ENCODE measurements at places on chromosomes 3 and 15.

DNA sequence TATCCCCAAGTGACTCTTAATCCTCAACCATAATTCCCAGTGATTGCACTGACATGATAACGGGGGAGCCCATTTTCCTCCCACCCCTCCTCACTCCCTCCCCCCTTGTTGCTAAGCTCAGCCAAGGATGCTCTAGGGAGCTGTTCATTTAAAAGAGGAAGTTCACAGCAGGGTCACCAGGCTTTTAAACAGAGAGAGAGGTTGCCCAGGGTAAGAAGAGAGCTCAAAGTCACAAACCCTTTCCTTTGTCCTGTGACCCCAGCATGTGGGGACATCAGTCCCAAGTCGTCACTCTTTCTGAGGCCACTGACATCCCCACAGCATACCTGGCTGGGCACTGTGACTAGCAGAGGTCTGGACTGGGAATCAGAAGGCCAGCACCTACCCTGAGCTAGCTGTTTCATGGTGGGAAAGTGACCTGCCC, 144.1 kb downstream of the RORA start:
- DNase-seq, result no peak

DNA sequence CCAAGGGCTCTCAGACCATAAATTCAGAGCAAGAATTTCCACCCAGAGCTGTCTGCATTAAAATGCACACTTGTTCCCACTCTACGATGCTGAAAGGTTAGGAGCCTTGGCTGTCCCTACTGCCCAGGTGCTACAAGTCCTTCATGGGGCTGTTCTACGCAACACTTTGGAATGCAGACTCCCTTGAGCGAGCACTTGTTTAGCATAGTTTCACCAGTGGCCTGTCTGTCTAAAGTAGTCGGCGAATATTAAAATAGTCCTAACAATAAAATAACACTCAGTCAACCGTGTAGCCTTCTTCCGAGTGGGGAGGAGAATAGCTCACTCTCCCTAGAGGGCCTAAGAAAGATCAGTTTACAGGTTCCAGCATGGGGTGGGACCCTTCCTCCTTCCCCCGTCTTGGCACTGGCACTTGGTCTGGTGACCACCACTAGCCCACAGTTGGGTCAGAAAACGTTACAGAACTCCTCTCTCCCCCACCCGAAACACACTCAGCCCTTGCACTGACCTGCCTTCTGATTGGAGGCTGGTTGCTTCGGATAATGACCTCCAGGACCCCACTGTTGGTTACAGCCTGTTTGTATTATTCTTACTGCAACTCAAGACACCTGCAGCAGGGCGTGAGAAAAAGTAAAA, at the start of gene CLDN16:
CLDN16 (plus strand) TSS at position 586 of the 636 bp plus-strand sequence. CDS start 167 bp downstream, outside the sequence.
- DNase-seq, result no peak

DNA sequence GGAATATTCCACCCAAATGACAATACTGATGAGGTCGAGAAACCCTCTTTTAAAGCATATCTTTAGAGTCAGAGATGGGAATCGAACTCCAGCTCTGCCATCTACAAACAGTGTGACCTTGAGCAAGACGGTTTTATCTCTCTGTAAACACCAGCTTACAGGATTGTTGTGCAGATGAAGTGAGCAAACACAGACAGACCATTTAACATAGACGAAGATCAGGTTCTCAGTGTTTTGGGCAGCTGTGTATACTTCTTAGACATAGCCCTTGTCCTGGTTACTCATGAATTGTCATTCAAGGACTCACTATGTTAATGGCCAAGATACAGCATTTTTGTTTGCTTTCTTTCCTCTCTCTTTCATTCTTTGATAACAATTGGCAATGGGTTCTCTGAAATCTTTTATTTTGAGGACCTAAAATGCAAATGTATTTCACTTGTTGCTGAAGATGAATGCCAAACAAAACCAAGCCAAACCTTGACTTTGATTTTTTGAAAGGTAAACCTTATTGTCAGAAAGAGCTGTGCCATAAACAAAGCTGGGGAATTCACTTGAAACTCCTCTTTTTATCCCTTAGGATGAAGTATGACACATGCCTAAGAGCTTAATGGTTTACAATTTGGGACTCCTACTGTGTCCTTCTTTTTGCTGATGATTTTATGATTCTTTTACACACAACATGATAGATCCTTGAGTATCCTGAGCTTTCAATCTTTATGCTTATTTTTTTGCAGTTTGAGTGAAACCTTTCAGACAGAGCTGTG, 250.0 kb upstream of the PDZRN3 start:
- DNase-seq, result no peak

GRCh38 chr3:189275852-189276251, 104.1 kb downstream of the TPRG1 start:
- DNase-seq, result no peak

- DNase-seq, result peak; percentile 59
These were observed at the start of the genes TUBGCP4 and ZSCAN29 for GRCh38 chr15:43370975-43371974. Gene TUBGCP4, plus strand, starts transcription at chr15:43371101. Its CDS starts 254 bp downstream, at chr15:43371355. Gene ZSCAN29, minus strand, starts transcription at chr15:43371043. Its CDS starts 1,130 bp downstream, at chr15:43369913.

GRCh38 chr3:2274526-2274925, 175.9 kb downstream of the CNTN4 start:
- no peak for DNase-seq

GRCh38 chr15:86333819-86334218, 254.1 kb downstream of the AGBL1 start:
- DNase-seq, result no peak

- DNase-seq, result no peak
These were observed 237.6 kb downstream of the FEZF2 start for GRCh38 chr3:62135741-62136140.

- DNase-seq, result no peak
These were observed 1.8 kb downstream of the ARL8B start for GRCh38 chr3:5123937-5124336.

GRCh38 chr15:91884606-91885005, 31.1 kb downstream of the SLCO3A1 start:
- no peak for DNase-seq

DNA sequence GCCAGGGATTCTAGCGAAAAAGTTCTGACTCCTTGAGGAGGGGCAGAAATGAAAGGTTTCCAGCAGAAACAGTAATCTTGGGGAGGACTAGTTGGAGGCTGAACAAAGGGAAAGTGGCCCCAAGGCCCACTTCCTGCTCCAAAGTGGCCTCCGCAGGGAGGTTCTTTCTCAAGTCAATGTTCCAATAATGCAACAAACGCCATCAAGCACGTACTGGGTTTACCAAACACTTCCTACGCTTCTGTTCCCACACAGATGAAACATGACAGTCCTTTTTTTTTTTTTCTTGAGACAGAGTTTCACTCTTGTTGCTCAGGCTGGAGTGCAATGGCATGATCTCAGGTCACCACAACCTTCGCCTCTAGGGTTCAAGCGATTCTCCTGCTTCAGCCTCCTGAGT, 9.6 kb upstream of the RCCD1 start:
- DNase-seq, result no peak

GRCh38 chr15:29090617-29091466, 178.8 kb downstream of the NSMCE3 start:
- DNase-seq, result no peak

GRCh38 chr3:105139881-105140560, 226.7 kb upstream of the ALCAM start:
- no peak for DNase-seq

DNA sequence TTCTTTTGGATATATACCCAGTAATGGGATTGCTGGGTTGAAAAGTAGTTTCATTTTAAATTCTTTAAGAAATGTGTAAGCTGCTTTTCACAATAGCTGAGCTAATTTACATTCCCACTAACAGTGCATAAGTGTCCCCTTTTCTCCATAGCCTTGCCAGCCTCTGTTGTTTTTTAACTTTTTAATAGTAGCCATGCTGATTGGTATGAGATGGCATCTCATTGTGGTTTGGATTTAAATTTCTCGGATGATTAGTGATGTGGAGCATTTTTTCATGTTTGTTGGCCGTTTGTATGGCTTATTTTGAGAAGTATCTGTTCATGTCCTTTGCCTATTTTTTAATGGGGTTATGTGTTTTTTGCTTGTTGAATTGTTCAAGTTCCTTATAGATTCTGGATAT, 444.3 kb upstream of the ATP11B start:
- no peak for DNase-seq

DNA sequence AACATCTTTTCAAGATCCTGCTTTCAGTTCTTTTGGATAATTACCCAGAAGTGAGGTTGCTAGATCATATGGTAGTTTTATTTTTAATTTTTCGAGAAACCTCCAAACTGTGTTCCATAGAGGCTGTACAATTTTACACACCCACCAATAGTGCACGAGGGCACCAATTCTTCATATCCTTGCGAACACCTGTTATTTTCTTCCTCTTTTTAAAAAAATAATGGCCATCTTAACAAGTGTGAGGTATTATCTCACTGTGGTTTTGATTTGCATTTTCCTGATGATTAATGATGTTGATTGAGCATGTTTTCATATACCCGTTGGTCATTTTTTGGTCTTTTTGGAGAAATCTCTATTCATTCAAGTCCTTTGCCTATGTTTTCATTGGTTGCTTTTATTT, 17.6 kb upstream of the CEP152 start:
- no peak for DNase-seq

- DNase-seq, result no peak
These were observed 39.8 kb upstream of the SGO1 start for GRCh38 chr3:20225769-20226168.

DNA sequence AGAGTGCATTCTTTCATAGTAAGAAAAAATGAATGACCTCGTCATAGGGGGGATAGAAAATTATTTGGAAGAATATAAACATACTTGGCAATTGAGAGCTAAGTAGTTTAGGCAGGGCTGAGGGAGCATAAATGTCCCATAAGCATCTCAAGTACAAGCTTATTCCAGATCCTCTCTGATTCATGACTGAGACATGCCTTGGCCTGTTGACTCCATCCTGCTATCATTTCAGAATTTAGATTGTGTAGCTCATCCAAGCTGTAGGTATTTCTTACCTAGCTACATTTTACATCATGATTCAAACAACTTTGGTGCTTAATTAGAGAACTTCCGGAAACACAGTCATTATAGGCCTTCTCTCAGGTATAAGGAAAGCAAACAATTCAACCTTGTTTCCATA, 12.3 kb downstream of the POGLUT1 start:
- no peak for DNase-seq

GRCh38 chr15:95929232-95929846, 401.2 kb upstream of the NR2F2 start:
- DNase-seq, result no peak

- DNase-seq, result no peak
These were observed 62.3 kb downstream of the MTHFS start for GRCh38 chr15:79834495-79834894.

DNA sequence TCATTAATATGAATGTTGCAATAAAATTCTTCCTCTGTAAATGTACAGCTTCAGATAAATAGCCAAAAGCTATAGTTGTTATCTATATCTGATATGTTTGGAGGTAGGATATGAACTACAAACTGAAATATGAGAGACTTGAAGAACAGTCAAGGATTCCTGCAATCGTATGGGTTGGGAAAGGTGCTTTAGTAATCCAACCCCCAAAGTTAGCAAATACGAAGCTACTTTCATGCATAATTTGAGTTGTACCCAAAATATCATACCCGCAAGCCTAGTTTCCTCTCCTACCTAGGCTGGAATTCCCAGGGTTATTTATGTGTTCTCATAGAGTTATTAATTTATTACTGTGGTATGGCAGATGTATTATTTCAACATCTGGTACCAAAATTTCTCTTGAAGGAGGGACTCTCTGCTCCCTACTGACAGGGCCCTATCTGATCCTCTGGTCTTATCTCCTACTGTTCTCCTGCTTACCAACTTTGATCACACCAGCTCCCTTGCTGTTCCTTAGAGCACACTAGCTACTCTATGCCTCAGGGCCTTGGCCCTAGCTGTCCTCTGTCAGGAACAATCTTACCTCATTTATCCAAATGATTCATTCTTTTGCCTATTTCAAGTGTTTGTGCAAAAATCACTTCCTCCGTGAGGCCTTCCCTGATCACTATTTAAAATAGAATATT, 140.4 kb upstream of the CCDC54 start:
- no peak for DNase-seq
